ENCODE measurements at places on chromosomes 16 and 17.

GRCh38 chr16:2257726-2258125 is 6.3 kb upstream of the ECI1 start:
- DNase-seq: no peak

GRCh38 chr16:46573008-46573833 is 48.0 kb downstream of the SHCBP1 start:
- peak; percentile 53 for DNase-seq

GRCh38 chr16:78641433-78641832 is 542.0 kb downstream of the WWOX start:
- DNase-seq: no peak

GRCh38 chr16:55435387-55435786 is 43.6 kb upstream of the MMP2 start:
- DNase-seq: no peak

- no peak for DNase-seq
Measured at GRCh38 chr17:21357696-21358656, 18.2 kb upstream of the KCNJ12 start.

DNA sequence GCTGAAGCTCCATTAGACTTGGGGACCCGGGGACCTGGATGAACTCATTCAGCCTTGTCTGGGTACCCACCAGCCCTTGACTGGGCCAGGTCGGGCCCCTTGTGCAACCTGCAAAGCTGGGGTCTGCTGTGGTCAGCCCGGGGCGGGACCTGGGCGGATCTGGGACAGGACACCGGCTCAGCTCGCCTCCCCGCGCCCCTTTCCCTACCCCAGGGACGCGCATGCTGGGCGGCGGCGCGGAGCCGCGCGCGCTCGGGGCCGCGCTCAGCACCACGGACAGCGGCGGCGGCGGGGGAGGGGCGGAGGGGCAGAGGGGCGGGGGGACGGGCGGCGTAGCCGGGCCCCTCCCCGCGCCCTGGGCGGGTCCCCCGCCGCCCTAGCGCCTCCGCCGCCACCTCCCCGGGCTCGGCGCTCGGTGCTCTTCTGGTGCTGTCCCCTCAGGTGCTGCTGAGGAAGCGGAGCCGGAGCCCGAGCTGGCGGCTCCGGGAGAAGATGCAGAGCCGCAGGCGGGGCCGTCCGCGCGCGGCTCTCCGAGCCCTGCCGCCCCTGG is 7.4 kb downstream of the ACD start:
- DNase-seq: peak; percentile 49

DNA sequence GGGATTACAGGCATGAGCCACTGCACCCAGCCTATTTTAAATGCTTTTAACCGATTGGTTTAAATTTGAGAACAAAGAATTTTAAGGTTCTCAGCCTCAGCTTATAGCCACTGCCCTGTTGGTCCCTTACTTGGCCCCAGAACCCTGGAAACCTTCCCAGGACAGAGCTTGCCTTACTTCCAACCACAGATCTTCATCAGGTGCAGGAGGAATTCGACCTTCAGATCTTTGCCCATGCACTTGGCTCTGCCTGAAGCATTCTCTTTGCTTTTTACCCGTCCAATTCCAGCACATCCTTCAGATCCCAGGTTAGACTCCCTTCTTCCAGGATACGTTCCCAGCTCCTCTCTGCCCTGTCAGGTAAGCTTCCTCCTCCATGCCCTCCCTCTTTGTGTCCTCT is 27.7 kb downstream of the CHD9 start:
- no peak for DNase-seq

- DNase-seq: no peak
Measured at GRCh38 chr17:20122254-20122879, 113.2 kb downstream of the SPECC1 start.

DNA sequence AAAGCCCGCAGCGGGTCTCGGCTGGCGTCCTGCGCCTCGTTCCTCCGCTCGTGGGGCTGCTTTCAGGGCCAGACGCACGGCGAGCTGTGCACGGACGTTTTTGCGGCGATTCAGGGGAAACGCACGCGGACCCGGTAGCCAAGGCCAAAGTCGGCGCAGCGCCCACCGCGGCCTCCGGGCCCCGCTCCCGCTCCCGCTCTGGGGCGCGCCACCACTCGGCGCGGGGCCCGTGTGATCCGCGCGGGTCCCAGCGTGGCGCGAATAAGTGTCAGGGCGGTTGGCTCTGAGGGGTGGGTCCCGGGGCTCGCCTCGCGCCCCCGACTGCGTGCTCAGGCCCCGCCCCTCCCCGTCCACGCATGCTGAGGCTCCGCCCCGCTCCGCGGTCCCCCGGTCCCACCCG is 694 bp upstream of the TBCD start:
- no peak for DNase-seq

DNA sequence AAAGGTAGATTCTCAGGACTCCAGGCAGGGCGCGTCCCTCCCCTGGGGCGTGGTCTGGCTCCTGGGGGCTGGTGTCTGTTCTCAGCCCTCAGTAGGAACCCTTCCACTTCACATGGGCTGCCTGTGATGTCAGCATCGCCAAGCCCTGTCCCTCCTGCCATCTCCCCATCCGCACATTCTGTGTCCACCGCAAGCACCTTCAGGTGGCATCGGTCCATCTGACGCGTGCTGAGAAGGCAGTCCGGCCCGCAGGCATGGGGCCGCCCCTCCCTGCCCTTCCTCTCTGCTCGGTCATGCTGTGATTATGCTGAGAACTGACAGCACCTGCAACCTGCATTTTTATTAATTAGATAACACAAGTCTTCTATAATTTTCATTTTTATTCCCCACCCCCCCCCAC is 12.7 kb upstream of the DNAH17 start:
- DNase-seq: no peak

GRCh38 chr16:590815-591200 is 942 bp downstream of the RAB40C start:
- no peak for DNase-seq

GRCh38 chr16:16126896-16127295 is 96.4 kb downstream of the ABCC6 start:
- DNase-seq: no peak

DNA sequence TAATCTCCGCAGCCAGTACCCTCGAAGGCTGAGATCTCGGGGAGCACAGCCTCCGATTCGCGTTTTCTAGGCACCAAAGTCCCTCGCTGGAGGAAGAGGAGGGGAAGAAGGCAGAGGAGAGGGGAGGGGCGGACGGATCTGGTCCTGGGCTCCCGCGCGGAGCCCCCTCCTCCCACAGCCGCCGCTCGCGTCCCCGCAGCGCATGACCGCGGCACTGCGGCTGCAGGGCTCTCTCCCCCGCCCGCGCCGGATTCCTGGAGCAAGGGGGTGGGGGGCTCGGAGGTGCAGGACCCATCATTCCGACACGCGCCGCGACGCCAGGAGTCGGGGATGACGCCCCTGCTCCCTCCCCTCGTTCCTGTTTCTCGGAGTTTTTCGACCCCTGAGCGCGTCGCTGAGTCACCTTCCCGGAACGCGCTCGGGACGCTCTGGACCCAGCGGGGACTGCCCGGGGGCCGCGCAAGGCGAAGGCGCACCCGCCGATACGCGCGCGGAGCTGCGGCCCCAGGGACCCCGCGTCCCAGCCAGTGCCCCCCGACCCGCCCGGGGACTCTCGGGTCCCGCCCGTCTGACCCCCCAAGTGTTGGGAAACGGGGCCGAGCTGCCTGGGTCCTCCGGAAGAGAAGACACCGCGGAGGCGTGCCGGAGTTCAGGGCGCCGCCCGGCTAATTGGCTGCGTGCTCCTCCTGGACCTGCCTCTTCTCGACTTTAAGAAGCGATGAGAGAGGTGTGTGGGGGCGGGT is 1.4 kb upstream of the SPHK1 start:
- DNase-seq: peak; percentile 63

- peak; percentile 11 for DNase-seq
Measured at GRCh38 chr17:72270273-72270924, 149.6 kb downstream of the SOX9 start.

DNA sequence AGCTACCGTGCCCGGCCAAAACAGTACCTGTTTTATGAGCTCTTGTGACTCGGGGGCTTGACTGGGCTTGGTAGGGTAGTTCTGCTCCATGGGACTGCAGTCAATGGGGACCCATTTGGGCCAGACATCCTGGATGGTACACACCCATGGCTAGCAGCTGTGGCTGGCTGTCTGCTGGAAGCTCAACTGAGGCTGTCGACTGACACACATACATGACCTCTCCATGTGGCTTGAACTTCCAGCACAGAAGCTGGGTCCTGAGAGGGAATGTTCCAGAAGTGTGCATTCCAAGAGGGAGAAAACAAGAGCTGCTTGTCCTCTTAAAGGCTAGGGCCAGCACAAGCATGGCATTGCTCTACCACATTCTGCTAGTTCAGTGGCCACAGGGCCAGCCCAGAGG is 14.9 kb upstream of the NKD1 start:
- no peak for DNase-seq

DNA sequence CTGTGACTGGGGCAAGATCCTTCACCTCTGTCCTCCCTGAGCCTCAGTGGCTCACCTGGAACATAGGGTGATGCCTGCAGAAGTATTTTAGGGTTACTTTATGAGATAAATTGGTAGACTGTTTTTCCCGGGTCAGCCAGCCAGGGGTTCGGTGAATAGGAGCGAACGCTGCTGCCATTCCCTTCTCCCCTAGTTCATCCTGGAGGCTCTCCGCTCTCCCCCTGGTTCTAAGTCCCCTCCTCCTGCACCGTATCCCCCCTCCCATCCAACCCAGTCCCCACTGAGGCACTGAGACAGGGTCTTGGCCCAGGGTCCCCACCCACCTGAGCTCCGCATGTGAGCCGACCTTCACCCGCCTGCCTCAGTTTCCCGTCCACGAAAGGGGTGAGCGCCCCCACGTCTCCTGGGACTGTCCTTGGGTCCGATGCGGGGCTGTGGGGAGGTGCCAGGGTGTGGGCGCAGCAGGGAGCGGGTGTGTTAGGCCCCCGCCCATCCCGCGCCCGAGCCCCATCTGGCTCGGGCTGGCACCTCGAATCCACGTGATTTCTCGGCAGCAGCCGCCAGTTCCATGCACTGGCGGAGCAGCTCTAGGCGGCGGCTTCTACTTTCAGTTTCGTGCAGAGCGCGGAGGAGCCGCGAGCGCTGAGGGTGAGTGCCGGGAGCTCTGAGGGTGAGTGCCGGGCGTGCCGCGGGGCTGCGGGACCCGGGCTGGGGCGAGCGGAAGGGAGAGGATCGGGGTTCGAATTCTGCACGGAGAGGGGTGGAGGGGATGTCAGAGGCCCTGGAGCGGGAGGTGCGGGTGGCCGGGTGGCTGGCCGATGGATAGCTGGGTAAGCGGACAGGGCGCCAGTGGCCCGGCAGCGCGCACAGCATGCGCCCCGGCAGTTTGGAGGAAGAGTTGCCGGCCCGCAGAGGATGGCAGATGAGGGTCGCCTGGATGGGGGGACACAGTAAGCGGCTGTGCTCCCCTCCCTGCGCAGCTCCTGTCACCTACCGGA is at the start of gene NLRC5:
Gene NLRC5, plus strand, starts transcription at position 610 of the 998 bp plus-strand sequence. CDS start 31,156 bp downstream, outside the sequence.
- DNase-seq: peak; percentile 90

- no peak for DNase-seq
Measured at GRCh38 chr17:6894206-6894528, 62.6 kb upstream of the TEKT1 start.

DNA sequence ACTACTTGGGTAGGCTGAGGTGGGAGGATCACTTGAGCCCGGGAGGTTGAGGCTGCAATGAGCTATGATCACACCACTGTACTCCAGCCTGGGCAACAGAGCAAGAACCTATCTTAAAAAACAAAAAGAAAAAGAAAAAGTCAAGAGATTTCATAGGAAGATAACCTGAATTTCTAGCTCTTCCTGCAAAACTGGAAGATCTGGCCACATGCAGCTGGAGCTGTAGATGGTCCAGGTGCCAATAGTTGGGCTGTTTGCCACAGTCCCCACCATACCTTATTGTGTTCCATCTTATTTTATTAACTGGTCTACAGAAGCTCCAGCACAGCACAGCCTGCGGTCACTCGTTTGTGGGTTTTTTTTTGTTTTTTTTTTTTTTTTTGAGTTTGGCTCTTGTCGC is 15.0 kb downstream of the ATP2A1 start:
- no peak for DNase-seq

DNA sequence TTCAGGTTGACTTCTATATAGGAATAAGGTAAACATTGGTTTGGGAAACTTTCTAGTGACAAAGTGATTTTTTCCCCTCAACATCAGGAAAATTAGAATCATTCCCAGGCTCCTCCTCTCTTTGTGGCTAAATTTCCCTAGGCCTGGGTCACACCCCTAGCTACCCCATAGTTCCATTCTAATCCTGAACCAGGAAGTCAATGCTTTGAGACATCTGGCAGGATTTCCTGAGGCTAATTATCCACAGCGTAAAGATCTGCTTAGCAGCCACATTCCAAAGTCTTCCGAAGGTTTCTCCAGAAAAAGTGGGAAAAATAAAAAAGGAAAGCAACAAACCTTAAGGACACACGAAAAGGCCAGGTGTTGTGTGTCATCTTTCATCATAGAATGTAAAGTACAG is 60.3 kb upstream of the CORO6 start:
- DNase-seq: no peak

DNA sequence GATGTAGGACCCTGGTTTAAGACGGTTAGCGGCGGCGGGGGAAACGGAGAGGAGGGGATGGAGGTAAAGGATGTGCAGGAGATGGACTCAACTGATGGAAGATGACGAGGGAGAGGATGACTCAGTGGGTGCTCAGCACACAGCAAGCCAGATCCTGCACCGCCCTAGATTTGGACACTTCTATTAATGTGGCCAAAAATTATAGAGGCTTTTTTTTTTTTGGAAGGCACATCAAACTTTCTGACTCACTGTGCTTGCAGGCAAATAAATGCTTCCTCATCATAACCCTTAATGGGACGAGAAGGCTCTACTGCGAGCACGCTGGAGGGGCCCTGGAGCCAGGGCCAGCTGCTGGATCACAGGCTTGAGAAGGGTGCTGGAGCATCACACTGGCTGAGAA is 36.0 kb downstream of the RTN4RL1 start:
- DNase-seq: peak; percentile 88

DNA sequence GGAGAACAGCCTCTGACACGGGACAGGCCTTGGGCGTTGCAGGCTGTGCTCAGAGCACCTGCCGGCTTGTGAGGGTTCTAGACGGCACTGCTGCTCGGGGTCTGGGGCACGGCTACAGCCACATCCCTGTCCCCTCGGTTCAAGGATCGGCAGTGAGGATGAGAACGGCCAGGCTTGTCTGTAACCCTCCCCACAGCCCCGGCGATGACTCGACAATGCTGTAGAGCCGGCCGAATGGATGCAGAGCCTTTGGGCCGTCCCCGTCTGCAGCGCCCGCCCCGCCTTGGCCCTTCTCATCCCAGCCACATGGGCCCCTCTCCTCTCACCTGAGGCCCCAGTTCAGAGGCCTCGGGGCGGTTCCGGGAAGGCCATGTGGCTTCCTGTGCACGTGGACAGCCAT is 49.0 kb upstream of the METRNL start:
- DNase-seq: no peak

GRCh38 chr16:74461826-74462225 is 40.5 kb upstream of the CLEC18B start:
- DNase-seq: no peak

DNA sequence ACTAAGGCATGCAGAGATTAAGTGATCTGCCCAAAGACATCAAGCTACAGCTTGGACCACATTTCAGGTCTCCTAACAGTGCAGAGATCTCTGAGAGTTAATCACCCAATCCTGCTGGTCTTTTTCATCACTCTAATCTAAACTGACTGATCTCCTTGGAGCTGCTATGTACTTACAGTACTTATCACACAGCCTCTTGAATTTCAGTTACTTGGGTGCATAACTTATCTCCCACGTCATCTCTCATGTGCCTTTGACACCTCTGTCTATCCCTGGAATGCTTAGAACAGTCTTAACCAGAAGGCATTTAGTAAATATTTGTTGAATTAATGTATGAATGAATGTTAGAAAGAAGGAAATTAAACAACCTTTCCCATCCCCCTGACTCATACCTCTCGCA is 139.0 kb downstream of the SNX11 start:
- DNase-seq: no peak

GRCh38 chr16:51757505-51757904 is 606.4 kb upstream of the SALL1 start:
- no peak for DNase-seq
